ENCODE measurements at places on chromosomes 4 and X. TPM values are rescaled to one million over a fixed set of nuclear protein-coding genes. Genes with fewer than 3 reads are reported as not detected.

Gene COPS4
- 77.9 TPM for total RNA-seq

Gene CENPVL2
- 1.3 TPM for total RNA-seq

Gene AMBN
- not detected for total RNA-seq

Gene SULT1E1
- not detected for total RNA-seq

Gene GPM6B
- 205 TPM for total RNA-seq
